DMS 273 treated with DMSO at 0.1 percent for 48 hours (cell line): ENCODE measurements at places on chromosomes 6 and 20.

DNA sequence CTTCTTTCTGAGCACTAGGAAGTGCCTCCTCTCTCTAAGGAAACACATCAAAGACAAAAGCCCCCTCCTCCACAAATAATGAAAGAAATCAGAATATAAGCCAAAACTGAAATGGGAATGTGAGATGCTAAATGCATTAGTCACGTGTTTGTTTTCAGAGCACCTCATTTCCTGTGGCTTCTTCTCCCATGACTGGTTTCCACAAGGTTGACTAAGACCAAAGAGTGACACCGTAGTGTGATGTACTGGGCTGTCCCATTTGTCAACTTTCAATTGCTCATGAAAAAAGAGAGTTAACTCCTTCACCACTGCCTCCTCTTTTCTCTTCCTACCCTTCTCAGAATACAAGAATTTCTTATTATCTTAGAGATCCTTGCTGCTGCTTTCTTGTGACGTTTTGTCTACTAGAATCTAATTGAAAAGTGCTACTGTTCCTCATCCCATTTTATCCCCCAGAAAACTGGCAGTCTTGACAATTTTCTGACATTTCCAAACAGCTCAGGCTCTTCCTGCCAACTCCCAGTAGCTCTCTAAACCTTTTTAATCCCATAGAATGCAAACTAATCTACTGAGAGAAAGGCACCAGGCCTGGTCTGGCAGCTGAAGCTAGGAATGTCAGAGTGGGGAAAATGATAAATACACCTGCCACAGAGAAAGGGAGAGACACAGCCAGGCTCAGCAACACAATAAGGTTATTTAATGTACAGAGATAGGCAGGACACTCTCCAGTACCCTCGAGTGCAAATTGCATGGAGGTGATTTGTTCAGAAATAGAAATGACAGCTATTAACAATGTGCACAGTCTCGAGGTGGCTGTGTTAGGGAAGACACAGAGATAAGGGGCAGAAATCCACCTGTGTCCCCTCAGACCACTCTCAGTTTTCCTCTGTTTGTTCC lies 671.7 kb upstream of the NRSN1 start:
- no peak for DNase-seq

DNA sequence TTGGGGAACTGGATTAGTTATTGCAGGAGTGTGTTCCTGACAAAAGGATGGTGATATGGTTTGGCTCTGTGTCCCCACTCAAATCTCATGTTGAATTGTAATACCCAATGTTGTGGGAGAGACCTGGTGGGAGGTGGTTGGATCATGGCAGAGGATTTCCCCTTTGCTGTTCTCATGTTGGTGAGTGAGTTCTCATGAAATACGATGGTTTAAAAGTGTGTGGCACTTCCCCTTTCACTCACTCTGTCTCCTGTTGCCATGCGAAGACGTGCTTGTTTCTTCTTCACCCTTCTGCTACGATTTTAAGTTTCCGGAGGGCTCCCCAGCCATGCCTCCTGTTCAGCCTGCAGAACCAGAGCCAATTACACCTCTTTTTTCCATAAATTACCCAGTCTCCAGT lies 16.2 kb upstream of the TREM1 start:
- DNase-seq, result no peak

GRCh38 chr6:12301018-12301417 lies 10.9 kb downstream of the EDN1 start:
- DNase-seq, result no peak

DNA sequence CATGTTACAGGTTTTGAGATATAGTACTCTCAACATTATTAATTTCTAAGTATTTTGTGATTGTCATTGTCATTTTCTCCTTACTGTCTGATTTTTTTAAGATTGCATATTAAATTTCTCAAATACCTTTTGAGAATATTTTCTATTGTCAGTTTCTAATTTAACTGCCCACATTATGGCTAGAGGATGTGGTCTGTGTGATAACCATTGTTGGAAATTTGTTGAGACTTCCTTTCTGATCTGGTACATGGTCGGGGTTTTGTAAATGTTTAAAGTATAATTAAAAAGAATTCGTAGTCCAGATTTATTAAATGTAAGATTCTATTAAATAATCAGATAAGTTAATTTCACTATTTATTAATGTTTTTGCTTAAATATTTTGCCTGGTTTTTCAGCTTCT lies 60.1 kb downstream of the SLX4IP start:
- no peak for DNase-seq

- no peak for DNase-seq
Measured at GRCh38 chr20:46967646-46968045, 73.0 kb downstream of the EYA2 start.
